ENCODE measurements at places on chromosomes 3 and 15.

- DNase-seq, result no peak
Observed at GRCh38 chr3:133486658-133487057, 86.8 kb downstream of the BFSP2 start.

- DNase-seq, result no peak
Observed at GRCh38 chr15:48010316-48010715, 110.5 kb upstream of the SLC24A5 start.

- no peak for DNase-seq
Observed at GRCh38 chr3:128338536-128339330, 128.0 kb downstream of the DNAJB8 start.

GRCh38 chr3:108099244-108099643 lies 8.4 kb upstream of the CD47 start:
- DNase-seq, result no peak

DNA sequence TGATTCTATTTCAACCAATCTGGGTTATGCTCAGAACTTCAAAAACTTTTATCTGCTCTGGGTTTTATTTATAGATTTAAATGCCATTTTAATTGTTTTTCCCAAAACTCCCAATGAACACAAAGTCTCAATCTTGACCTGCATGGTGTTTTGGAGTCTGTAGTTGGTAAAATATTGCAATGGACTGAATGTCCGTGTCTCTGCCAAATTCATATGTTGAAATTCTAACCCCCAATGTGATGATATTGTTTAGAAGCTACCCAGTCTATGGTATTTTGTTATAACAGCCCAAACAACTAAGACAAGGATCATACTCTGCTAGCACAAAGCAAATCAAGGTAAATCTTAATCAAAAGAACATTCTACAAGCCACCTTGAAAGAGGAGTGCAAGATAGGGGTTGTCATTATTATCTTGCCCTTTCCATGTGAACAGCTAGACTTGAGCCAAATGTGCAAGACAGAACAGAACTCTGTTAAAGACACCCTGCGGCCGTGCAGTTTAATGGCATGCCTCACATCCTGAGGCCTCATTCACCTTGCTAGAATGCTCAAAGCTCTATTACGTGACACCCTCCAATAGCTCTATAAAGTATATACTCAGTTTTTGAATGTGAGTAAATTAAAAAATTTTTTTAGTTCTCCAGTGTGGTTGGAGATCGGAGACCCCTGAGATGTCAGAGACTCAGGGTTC lies 7.5 kb downstream of the EOGT start:
- no peak for DNase-seq

- DNase-seq, result no peak
Observed at GRCh38 chr3:63429905-63430304, 151.8 kb downstream of the SYNPR start.

- no peak for DNase-seq
Observed at GRCh38 chr3:193816656-193817311, 223.8 kb downstream of the OPA1 start.

- no peak for DNase-seq
Observed at GRCh38 chr15:68440136-68440535, 8.2 kb upstream of the ITGA11 start.

- DNase-seq, result no peak
Observed at GRCh38 chr15:71713191-71713809, 97.1 kb upstream of the NR2E3 start.

DNA sequence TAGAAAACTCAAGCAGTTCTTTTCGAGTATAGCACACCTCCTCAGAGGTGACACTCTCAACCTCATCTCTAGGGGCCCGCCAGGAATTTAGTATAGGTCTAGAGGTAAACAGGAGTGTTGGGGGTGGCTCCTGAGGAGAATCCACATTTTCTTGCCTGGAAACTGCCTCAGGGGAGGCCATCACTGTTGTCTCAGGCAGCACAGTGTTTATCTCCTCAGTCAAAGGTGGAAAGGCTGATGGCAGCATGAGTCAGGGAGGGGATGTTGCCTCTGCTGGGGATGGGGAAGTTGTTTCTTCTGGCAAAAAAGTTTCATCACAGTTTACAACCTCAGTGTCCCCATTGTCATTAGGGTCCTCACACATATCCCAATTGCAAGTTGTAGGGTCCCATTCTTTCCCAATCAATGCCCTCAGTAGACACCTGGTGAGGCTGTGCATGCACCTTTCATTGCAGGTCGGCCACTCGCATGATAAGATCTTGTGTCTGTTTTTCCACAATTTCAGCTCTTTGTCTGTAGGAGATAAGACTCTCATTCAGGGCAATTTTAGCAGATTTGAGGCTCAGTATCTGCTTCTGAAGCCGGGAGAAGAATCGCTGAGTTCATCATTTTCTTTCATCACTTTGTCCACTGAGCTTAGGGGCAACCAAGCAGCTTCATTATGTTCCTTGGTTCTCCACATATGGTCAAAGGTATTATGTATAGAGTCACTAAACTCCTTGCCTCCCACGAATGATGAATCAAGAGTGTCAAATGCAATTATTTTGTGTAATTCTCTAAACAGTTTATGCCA lies 25.8 kb downstream of the NAALADL2 start:
- DNase-seq, result no peak

DNA sequence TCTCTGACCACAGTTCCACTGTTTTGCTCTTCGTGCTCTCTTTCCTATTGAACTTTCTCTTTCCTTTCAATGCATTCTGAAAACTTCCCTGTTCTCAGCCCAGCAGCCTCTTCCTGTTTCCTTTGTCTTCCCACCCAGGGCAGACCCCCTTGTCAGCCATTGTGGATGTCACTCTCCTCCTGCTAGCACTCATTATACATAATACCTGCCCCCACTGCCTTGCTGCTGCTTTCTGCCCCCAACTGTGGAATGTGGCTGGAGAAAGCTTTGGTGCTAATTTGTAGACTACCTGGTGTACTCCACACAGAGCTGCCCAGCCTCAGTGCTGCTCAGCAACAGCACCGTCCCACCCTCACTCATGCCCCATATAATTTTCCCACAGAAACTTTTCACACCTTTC lies 80.2 kb downstream of the CHCHD6 start:
- DNase-seq, result no peak

- no peak for DNase-seq
Observed at GRCh38 chr3:151404316-151404715, 19.8 kb upstream of the P2RY12 start.

- DNase-seq, result no peak
Observed at GRCh38 chr3:142958707-142959106, 4.8 kb downstream of the PAQR9 start.

DNA sequence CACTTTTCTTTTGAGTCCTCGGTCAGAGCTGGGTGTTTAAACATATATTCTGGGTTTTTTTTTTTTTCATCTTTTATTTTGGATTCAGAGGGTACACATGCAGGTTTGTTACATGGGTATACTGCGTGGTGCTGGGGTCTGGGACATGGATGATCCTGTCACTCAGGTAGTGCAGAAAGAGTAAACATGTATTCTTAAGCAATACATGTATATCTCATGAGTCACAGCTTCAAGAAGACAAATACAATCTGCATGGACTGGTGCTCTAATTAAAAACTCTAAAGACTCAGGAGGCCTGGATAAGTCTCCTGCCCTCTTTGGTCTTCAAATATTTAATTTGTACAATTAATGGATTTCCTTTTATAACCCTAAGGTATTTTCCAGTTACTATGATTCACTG lies 50.6 kb upstream of the PHLDB2 start:
- no peak for DNase-seq

GRCh38 chr3:38978729-38979128 lies 73.0 kb downstream of the SCN11A start:
- no peak for DNase-seq

DNA sequence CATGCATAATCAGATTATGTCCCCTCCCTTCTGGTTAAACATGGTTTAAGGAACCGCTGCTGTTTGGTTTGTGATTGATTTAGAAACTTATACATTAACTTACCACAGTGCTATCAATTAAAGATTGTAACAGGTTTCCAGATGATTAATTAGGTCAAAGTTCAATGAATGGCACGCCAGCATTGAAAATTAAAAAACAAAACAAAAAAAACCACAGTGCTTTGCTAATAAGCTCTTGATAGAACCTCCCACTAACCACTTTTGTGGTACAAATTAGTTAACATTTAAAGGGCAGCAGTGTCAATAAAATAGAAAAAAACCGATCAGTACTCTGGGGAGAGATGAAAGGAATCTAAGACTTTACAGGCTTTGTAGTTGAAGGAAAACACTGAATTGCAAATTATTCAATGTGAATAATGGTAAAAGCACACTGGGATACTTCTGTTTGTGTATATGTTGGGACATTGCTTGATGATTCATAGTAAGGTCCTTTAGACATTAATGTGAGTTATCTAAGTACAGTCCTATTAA lies 7.6 kb upstream of the C3orf38 start:
- no peak for DNase-seq

- DNase-seq, result no peak
Observed at GRCh38 chr15:90600954-90601353, 71.2 kb downstream of the CRTC3 start.

- DNase-seq, result no peak
Observed at GRCh38 chr3:140203510-140203909, 268.5 kb downstream of the CLSTN2 start.

DNA sequence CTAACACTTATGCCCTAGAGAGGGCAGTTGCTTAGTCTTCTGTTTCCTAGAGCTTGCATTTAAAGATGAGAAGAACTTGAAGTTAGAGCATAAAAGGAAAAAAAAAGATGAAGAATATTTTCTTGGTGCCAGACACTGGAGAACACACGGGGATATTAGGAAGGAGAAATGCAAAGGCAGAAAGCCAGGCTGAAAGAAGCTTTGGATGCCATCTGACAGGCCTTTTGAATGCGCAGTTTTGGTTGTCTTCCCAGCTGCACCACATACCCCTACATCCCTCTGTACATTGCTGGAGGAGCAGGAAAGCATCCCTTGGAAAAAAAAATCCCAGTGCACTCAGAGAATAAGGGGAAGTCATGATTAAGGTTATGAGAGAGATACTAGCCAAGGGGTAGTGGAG lies 378.9 kb downstream of the GAP43 start:
- no peak for DNase-seq

DNA sequence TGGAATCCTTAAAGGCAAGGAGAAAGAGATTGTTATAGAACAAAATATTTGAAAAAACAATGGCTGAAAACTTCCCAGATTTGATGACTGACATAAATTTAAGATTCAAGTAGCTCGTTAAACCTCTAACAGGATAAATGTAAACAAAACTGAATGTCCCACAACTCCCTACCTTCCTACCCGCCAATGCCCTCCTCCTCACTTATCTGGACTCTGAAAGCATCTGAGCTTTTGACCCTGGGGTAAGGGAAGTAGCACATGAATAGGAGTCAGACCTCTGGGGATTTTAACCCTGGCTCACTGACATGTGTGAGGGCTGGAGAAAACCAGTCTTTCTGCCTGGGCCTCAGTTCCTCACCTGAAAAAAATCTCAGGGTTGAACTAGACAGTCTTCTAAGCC lies 26.9 kb downstream of the CYP19A1 start:
- DNase-seq, result no peak

- DNase-seq, result no peak
Observed at GRCh38 chr15:53074221-53074620, 284.1 kb upstream of the ONECUT1 start.

- no peak for DNase-seq
Observed at GRCh38 chr15:89937365-89938350, 24.9 kb upstream of the ARPIN start.

GRCh38 chr3:142990721-142991120 lies 10.6 kb upstream of the U2SURP start:
- DNase-seq, result no peak

DNA sequence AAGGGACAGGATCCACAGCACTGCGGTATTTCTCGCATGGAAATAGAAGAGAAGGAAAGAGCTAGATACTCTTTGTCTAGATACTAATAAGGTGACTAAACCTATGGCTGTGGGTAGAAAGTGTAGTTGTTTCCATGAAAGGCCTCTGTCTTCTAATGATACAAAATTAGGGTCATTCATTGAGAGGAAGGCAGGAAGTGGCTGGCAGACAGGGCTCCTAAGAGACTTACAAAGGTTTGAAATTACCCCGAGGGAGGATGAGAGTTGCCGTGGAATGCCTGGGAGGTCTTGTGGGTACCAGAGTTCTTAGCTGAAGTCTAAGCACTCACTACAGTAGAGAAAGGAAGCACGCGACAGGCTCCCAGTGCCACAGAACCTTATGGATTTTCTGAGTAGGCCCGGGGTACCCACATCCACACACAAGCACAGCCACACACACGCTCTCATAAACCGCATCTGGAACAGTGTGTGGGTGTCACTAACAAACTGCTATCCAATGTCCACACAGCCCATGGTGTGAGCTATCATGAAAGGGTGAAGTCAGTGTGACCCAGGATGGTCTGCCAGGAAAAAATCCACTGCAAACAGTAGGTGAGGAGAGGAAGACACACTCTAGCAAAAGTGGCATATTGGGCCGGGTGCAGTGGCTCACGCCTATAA lies 221.4 kb downstream of the FAM43A start:
- DNase-seq, result no peak

- no peak for DNase-seq
Observed at GRCh38 chr15:91348752-91349500, 248.9 kb downstream of the SV2B start.

- DNase-seq, result no peak
Observed at GRCh38 chr3:183485093-183485492, 56.7 kb upstream of the MCF2L2 start.

DNA sequence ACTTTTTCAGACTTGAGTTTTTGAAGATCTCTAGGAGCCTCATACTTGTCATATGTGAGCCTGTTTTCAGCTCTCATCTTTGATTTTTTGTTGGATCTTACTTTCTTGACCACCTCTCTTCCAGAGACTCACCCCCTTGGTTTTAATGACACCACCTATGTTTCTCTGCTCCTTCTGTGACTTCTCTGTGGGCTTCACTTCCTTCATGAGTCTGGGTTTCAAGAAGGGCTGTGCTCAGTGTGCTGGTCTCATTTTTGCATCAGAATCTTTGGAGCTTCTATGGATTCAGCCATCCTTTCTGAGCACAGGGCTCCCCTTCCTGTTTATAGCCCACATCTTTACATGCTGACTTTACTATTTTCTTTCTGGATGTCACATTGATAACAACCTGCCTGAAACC lies 17.7 kb downstream of the PPM1L start:
- DNase-seq, result no peak

DNA sequence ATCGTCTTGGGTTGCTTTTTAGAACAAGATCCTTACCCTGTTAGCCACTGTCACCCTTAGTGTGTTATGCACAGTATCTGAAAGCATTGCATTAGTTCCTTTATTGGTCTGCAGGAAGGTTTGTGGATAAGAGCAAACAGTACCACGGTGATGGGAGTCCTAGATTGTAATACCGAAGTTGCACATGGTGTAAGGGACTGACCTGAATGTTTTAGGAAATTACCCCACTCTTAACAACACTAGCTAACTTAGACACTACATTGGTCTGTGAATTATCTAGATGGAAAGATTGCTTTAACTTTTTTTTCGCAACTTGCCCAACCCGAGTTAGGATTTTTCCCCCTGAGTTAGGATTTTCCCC lies 1.3 kb downstream of the STT3B start:
- no peak for DNase-seq

GRCh38 chr15:57017024-57017423 lies 98.6 kb downstream of the TCF12 start:
- DNase-seq, result no peak

GRCh38 chr15:26260517-26261133 lies 397.5 kb upstream of the ATP10A start:
- DNase-seq, result no peak

All from cerebellar nuclear complex (tissue), 1 donor.